ENCODE measurements at places on chromosomes 11 and 22.

- DNase-seq = peak; percentile 93
These were observed 59.2 kb downstream of the CACNG2 start for GRCh38 chr22:36644333-36644757.

GRCh38 chr22:31377612-31378011 is 21.8 kb upstream of the DRG1 start:
- DNase-seq = no peak

DNA sequence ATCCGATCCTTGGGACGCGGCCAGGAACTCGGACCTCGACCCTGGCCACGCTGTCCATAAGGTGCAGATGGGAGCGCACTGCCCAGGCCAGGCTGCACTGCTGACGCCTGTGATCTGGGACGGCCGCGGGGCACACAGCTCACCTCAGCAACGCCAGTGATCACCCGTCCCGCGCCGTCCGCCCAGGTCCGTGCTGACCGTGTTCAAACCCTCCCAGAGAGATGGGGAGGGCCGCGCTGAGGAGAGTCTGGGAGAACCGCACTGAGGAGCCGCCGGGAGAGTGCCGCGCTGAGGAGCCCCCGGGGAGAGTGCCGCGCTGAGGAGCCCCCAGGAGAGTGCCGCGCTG is 636 bp downstream of the KCNQ1OT1 start:
- DNase-seq = no peak

DNA sequence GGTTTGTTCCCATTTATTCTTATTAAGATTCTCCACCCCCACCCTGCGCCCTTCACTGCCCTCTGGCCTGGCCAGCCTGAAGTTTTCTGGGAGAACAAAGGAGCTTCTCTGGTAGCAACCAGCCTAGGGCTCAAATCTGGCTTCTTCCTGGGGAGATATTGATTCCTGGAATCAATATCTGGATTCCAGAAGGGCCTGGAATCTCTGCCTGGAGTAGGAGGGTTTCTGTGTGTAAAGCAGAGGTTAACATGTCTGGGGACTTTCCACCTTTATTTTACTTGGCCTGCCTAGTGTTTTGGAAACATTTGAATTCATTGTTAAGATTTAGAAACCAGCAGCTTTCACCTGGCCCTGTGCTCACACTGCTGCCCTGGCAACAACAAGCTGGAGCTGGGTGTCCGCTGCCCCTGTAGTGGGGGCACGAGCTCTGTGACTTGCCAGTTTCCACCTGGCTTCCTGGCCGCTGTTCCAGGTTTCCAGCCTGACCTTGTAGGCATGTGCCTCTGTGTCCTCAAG is 5.5 kb downstream of the C11orf91 start:
- no peak for DNase-seq

- no peak for DNase-seq
These were observed 746.1 kb upstream of the LRRC4C start for GRCh38 chr11:42205518-42205917.

DNA sequence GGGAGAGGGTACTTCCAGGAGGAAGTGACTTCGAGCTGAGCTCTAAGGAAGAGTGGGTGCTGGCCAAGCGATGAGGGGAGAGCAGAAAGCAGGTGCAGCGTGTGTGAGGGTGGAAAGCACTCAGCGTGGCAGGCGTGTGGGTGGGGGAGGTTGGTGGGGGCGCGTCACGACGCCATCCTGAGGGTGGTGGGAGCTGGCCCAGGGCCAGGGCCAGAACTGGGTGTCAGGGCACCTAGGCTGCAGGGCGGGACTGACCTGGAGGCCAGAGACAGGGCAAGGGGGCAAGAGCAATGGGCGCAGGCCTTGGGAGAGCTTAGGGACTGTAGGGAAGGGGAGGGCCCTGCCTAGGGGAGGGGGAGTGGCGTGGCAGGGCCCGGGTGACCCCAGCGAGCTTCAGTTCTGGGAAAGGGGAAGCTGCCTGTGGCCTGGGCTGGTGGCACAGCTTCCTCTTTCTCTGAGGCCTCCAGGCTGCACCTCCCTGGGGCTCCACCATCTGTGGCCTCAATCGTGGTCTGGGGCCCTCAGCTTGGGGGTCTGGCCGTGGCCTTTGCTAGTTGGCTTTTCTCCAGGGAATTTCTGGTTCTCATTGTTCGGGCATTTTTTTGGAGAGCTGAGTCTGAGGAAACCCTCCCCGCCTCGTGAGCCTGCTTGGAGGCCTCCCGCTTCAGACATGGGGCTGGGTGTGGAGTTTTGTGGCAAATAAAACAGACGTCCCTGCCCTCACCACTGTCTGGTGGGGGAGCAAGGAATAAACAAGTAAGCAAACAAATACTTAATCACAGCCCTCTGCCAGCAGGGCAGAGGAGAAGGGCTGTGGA is 8.9 kb downstream of the RELT start:
- DNase-seq = peak; percentile 31

DNA sequence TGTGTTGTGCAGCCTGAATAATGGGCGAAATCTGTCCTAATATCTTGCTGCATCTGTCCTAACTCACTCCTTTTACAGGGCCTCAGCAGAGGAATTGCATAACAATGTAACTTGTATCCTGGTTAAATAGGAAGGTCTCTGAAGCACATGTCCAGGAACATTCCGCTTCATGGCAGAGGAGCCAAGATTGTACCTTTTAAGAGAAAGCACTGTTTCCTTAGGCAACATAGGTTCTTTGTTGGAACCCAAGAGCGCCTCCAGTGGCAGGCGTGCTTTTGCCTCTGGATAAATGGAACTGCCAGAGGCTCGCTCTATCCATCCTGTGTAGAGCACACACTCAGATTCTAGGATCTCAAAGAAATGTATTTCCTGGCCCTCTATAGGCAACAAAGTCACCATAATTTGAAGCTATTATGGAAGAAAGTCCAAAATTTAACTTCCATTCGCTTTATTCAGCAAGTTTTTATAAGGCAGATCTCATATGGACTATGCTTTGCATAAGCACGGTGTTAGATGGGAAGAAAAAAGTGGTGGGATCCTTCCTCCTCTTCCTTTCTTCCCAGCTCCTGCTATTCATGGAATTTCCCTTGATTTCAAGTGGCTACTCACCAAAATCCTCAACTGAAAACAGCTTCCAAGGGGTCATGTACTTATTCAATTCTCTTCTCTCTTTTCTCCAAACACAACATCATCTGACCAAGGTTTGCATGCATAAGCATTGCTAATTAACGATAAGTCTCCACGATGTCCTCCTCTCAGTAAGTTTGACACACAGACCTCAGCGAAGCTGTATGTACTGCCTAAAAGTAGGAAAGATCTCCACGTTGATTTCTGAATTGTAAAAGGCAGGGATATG is at the start of gene BLID:
Gene BLID, minus strand, starts transcription at position 692 of the 856 bp plus-strand sequence. Its CDS starts 293 bp downstream, at position 399.
- peak; percentile 60 for DNase-seq

DNA sequence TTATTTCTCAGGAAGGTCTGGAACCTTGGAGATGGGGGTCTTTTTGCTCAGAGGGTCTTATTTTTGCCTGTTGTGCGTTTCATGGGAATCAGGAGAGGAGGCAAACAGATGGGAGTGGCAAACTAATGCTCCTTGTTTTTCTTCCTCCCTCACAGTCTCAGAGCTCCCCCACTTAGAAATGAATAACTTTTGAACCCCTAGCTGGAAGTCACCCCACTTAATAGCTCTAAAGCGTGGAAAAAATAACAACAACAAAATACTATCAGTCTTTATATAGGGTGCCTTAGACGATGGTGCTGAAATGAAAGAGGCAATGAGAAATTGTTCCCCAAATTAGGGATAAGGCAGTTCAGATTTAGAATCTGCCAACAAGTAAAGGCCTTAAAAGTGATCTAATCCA is 76.8 kb upstream of the BDNF start:
- DNase-seq = peak; percentile 13

GRCh38 chr22:24995649-24996180 is 43.2 kb downstream of the KIAA1671 start:
- DNase-seq = no peak

- no peak for DNase-seq
These were observed 27.2 kb downstream of the EIF3M start for GRCh38 chr11:32610797-32611352.

DNA sequence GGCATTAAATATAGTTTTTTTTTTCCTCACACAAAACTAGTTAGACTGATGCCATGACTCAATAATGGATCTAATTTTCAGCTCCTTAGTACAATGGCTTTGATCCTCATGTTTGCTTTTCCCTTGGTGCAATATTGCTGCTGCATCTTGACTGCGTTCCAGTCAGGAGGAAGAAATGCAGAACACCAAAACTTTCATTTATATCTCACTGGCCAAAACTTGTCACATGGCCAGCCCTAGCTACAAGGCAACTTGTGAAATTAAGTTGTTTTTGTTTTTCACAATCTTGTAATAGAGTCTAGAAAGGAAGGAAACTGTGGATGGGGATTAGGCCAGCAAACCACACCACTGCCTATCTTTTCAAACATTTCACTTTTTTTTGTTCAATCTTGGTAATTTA is 36.7 kb downstream of the SMC1B start:
- peak; percentile 24 for DNase-seq

- DNase-seq = peak; percentile 43
These were observed 3.0 kb downstream of the DKK3 start for GRCh38 chr11:12005476-12005875.

GRCh38 chr22:45427114-45427513 is 13.6 kb downstream of the RIBC2 start:
- no peak for DNase-seq

DNA sequence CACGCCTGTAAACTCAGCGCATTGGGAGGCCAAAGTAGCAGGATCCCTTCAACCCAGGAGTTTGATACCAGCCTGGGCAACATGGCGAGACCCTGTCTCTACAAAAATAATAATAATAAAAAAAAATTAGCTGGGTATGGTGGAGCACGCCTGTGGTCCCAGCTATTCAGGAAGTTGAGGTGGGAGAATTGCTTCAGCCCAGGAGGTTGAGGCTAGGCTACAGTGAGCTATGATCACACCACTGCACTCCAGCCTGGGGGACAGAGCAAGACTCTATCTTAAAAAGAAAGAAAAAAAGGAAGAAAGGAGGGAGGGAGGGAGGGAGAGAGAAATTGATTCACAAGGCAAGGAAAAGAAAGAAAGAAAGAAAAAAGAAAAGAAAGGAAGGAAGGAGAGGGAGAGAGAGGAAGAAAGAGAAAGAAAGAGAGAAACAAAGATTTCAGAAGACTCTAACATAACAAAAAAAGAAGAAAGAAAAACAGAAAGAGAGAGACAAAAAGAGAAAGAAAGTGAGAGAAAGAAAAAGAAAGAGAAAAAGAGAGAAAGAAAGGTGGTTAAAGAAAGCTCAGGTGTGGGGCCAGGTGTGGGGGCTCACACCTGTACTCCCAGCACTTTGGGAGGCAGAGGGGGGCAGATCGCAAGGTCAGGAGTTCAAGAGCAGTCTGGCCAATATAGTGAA is 37.3 kb upstream of the MYH9 start:
- DNase-seq = no peak

GRCh38 chr11:80261776-80262175 is 820.9 kb upstream of the TENM4 start:
- no peak for DNase-seq

DNA sequence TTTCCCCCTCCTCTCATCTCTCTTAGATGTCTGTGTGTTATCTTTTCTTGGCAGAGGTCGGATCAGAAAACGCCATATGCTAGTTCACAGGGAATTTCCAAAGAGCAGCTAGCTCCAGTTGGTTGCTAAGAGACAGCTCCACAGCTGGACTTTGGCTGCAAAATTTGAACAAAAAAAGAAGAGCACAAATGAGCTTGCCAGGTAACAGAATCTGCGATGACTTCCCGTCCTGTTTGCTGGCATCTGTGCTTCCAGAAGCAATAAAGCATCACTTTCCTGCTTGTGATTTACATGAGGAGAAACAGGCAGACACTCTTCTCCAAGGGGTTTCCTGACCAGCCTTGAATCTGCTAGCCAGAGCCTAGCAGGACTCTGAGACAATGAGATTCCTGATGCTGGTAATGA is 596.0 kb upstream of the B3GAT1 start:
- no peak for DNase-seq

- no peak for DNase-seq
These were observed 6.4 kb downstream of the RTN4RL2 start for GRCh38 chr11:57466680-57467079.

DNA sequence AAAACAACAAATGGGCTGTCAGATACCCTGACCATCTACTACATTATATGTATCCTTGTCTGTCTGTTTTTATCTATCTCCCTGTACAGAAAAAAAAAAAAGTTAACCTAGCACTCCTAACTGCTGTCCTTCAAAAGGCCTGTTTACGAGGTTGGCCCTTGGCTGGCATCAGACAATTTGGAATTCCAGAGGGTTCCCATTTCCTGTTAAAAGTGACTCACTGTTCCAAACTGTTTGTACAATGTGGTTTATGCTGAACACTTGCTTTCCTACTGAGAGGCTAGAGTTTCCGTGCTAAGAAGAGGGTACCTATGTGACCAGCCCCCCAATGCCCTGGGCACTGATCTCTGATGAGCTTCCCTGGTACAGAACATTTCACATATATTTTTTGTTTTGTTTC is 65.9 kb upstream of the HMGXB4 start:
- DNase-seq = peak; percentile 46

GRCh38 chr22:29338398-29338797 is 22.9 kb upstream of the RASL10A start:
- no peak for DNase-seq

- DNase-seq = no peak
These were observed 61.9 kb downstream of the SMCO4 start for GRCh38 chr11:93481279-93481678.

DNA sequence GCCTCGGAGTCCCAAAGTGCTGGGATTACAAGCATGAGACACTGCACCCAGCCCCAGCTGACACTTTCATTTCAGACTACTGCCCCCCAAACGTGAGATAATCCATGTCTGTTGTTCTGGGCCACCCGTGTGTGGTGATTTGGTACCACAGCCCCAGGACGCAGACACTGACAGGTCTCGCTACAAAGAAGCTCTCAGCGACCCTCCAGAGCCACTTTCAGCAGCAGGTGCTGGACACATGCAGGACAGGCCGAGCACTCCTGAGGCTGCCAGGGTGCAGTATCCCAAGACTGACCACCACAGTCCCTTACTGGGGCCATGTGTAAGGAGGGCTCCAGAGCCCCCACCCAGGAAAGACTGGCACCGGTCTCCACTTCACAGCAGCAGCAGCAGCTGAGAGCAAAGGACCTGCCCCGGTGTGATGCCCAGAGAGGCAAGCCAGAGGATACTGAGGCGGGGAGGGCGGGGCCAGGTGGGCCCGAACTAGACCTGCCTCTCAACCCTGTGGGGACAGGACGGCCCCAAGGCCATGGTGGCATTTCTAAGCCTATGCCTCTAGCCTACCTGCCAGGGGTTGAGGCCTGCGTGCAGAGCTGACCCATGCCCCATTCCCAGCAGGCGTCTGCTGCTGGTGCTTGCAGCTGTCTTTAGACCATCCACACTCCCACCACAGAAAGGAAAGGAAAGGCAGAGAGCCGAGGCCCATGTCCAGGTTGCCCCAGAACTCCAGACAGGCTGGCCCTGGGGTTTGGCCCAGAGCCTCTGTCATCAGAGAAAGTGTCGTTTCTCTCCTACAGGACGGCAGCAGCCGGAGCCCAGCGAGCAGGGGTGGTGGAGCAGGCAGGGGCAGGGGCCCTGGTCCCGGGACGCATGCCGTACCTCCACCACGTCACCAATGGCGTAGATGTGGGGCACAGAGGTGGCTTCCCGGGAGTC is 28.0 kb upstream of the GNB1L start:
- no peak for DNase-seq

DNA sequence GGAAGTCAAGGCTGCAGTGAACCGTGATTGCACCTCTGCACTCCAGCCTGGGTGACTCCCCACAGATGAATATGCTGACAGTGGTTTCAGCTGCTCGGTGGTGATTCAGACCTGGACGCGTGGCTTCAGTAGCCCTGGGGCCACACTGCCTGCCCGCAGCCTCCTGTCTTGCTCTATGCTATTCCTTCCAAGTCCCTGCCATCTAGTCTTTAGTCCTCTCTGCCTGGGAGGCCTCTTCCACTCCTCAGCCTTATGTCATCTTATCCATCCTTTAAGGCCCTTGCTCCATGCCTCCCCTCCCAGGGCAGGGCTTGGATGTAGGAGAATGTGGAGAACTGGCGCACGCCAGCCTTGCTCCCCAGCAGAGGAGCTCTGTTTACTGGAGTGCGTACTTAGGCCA is 23.0 kb downstream of the YDJC start:
- no peak for DNase-seq

Measured in amniotic epithelial cell (primary cell).